ENCODE measurements at places on chromosomes 1 and 21. TPM values are rescaled to one million over a fixed set of nuclear protein-coding genes. Genes with fewer than 3 reads are reported as not detected.

- DNase-seq: no peak
Measured at GRCh38 chr1:157562515-157562914, 10.2 kb upstream of the FCRL5 start.

DNA sequence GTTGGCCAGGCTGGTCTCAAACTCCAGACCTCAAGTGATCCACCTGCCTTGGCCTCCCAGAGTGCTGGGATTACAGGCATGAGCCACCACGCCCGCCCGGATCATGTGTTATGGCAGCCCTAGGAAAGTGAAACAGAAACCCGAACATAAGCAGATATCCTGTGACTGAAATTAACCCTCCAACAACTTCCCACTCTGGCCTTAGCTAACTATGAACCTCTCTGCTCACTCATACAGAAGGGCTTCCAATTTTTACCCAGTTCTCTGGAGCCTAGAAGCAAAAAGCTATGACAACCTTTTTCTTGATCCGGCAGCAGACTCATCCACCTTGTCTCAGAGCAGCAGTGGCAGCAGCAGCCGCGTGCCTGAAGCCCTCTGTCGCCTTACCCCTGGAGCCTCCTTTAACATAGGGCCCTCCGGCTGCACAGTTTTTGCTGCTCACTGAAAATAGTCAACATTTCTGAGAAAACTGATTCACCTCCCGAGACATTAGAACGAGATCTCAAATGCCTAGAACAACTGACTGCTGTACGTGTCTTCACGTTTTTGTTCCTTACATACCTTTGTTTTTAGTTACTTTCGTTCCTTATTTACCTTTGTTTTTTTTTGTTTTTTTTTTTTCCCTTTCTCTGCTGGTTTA lies 9.3 kb downstream of the CBR1 start:
- peak; percentile 56 for DNase-seq

DNA sequence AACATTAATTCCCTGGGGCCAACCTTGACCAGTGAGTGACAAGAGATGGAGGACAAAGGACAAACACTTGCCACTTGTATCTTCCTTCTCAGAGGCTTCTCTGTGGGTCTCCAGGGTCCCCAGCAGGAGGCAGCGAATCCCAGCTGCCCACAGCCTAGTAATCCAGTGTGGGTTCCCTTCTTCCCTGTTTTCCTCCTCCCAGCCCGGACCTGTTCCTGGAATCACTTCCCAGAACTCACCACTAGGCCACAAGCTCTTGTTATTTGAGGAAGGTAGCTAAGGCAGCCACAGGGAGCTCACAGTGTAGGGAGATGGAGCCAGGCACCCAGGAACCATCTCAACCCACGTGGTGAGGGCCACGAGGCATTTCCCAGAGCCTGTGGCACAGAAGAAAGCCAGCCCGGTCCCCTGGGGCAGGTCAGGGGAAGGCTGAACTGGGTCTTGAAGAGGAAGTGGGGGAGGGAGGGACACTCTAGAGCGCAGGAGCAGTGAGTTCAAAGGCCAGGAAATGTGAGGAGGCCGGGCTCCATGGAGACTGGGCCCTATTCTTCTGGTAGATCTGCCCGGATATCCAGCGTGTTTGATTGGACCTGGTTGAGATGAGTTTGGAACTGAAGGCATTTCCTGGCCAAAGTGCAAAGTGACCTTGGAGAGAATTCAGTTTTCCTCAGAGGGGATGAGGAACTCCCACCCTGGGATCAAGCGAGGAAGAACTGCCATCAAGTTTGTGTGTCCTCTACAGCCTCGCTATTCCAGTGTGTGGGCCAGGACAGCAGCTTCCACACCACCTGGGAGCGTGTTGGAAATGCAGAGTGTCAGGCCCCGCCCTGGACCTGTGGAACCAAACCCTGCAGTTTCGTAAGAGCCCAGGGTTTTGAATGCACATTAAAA lies 20.3 kb upstream of the C2CD2 start:
- DNase-seq: peak; percentile 26

GRCh38 chr1:244820131-244820530 lies 15.3 kb upstream of the COX20 start:
- no peak for DNase-seq

Gene AQP10
- total RNA-seq: 0.27 TPM

DNA sequence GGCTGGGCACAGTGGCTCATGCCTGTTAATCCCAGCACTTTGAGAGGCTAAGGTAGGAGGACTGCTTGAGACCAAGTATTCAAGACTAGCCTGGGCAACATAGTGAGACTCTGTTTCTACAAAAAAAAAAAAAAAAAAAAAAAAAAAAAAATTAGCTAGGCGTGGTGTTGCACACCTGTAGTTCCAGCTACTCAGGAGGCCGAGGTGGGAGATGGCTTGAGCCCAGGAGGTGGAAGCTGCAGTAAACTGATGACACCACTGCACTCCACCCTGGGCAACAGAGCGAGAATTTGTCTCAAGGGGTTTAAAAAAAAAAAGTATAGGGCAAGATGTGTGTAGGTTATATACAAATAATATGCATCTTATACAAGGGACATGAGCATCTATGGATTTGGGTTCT lies 2.6 kb downstream of the TDRKH start:
- no peak for DNase-seq

DNA sequence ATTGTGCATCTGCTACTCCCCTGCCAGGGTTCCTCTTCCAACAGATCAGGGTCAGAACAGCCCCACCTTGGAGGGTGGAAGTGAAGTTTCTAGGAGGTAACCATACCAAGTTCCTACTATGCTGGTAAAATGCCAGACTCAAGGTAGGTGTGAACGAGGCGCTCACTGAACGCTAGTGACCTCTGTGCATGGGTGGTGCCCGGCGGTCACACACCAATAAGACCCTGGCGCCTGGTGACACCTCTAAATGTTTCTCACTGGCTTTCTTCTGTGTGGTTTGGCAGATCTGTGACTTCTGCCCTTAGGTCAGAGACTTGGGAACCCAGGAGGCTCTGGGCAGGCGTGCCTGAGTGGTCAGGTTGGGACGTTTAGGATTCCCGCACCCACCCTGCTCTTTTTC lies 55.9 kb downstream of the TMCO4 start:
- no peak for DNase-seq

DNA sequence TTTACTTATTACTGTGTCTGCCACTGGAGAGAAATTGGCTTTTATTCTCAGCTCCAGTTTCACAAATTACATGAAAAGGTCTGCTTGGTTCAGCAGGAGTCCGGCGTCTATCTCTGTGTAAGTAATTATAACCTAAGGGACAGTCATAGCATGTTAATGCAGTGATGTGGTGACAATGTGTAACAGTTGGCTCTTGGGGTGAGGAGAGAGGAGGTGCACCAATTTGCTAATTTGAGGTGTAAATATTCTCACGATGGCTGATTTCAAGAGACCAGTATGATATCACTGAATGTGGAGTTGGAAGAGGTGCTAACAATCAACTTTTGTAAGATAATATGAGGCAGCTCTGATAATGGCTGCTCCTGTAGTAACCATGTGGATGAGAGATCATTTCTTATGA lies 86.1 kb downstream of the CTH start:
- no peak for DNase-seq

Gene AGBL4
- total RNA-seq: 0.30 TPM

- DNase-seq: no peak
Measured at GRCh38 chr1:178919581-178919980, 48.7 kb upstream of the ANGPTL1 start.

DNA sequence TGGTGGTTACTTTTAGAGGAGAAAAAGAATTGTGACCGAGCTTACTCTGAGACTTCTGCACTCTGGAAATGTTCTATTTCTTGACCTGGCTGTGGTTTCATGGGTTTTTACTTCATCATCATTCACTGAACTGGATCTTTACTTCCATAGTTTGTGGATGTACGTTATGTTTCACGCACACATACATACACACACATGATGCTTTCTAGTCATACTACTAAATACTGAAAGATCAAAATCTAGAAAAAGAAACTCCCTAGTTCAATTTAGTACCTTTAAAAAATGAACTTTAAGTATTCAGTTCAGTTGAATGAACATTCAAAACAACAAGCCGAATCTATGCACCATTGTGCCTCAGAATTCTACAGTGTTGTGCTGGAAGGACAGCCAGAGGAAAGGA lies 65.0 kb downstream of the TEX35 start:
- DNase-seq: no peak

GRCh38 chr1:69747207-69747606 lies 179.5 kb downstream of the LRRC7 start:
- DNase-seq: no peak

Gene FMO2
- total RNA-seq: 1.3 TPM

Gene MASP2
- 0.32 TPM for total RNA-seq

DNA sequence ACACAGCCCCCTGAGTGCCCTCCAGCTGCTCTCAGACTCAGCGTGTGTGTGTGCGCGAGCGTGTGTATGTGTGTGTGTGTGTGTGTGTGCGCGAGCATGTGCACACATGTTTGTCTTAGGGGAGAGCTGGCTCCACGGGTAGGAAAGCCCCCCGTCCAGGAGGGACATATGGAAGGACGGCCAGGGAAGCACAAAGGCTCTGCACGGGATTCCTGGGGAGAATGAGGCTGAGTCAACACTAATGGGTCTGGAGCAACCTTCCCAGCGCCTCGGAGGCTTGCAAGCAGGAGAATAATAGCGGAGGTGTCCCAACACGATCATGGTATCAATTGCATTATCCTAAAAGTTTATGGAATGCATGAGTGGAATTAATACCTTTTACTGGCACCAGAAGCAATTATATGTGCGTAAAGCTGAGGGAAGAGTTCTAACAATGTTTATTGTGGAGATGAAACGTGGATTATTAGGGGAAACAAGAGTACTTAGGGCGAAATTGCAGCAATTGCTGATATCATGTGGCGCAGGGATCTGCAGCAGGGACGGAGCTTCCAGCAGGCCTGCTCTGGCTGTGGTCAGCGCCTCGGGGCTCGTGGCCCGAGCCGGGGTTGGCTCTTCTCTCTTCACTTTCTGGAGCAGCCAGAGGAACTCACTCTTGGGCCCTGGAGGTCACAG lies 40.3 kb upstream of the CCDC27 start:
- DNase-seq: no peak
